Dorsolateral prefrontal cortex (tissue), 122 donors: ENCODE measurements at places on chromosomes 5 and 9.
A peak's percentile ranks its signal among the peaks of the same experiment; 100 is the strongest.

DNA sequence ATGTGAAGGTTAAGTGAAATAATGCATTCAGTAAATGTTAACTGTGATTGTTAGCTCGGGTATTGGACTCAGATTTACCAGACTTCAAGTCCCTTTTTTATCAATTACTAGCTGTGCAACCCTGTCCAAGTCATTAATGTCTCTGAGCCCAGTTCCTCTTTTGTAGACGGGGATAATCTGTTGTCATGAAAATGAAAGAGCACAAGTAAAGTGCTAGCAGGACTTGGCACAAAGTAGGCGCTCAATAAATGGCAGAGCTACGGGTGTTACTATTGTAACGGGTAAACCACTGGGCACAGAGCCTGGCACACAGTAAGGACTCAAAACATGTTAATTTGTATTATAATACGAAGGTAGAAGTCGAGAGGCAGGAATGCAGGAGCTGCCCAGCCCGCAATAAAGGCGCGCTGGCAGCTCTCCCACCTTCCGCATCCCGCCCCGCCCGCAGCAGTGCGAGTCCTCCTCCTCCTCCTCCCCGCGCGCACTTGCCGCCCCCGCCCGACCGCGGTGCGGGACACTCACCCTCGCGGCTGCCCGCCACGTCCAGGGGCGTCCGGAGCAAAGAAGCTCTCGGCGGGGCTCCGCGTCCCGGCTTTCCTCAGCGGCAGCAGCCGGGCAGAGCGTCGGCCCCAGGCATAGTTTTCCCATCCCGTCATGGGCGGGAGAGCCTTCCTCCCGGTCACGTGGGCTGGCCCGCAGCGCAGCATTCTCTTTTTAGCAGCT, at the start of gene C1QTNF2:
Gene C1QTNF2 (minus strand): TSS at position 637 of the 723 bp plus-strand sequence. CDS start 15,615 bp downstream, outside the sequence.
- DNase-seq = peak; percentile 59

GRCh38 chr5:143156086-143156485, 247.4 kb downstream of the NR3C1 start:
- DNase-seq = no peak

DNA sequence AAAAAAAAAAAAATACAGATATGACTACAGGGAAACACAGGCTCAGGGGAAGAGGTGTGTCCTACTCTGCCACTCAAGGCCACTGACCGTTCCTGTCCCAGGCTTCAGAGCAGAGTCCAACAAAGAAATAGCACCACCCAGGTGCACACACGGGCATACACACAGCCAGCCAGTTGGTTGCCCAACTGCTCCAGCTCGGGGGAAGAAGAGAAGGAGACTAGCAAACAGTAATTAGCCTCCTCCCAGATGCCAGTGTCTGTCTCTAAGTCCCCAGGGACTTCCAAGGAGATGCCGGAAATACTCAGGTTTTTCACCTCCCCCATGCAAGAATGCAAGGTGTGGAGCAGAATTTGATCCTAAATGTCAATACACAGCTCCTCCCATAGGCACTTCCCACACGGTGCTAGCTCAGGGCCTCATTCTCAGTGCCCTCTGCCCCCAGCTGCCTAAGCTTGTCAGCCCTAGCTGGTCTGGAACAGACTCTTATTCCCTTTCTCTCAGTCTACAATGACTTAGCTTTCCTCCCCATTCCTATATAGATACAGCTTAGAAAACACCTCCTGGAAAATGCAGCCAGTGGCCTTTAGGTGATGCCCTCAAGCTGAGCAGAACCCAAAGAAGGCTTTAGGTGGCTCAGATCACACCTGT, 1.7 kb downstream of the MYORG start:
- DNase-seq = no peak

DNA sequence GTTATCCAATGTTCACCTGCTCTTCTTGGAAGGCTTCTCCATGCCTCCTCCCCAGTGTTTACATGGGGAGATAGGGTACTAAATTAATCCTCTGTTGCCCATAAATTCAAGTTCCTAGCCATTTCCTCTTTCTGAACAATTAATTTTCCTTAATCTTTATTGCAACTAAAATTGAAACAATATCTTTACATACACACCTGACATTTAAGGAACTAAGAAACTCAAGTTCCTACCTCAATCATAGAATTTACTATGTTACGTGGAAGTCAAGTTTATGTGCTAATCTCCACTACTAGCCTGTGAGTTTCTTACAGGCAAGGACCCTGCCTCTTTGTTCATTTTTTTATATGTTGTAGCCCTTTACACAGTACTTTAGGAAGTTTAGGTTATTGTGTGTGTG, 10.1 kb upstream of the ADRB2 start:
- no peak for DNase-seq

- DNase-seq = no peak
Observed at GRCh38 chr9:84296146-84296843, 44.3 kb downstream of the SLC28A3 start.

DNA sequence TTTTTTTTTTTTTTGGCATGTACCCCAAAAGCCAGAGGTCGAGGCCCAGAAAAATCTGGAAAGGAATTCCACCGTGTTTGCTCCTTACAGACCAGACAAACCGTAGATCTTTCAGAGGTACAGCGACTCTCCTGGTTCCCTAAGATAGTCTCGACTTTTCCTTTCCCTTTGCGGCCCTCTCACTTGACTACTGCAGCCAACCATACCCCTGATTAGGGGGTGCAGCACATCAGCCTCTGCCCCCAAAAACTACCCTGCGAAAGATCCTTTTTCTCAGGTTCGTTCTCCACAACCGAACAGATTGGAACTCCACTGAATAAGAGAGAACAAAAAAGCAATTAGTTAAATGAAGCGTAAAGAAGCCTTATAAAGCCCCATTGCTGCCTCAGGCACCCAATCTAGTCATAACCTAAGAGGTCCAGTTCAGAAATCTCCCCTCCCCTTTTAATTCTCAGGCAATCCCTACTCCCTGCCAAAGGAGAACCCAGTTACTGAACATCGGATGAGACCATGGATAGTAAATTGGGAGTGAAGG, 379 bp upstream of the TICAM2 start:
- DNase-seq = no peak

GRCh38 chr5:5460311-5460710, 37.8 kb downstream of the ICE1 start:
- no peak for DNase-seq

- no peak for DNase-seq
Observed at GRCh38 chr5:55151923-55152842, 7.8 kb upstream of the GPX8 start.

DNA sequence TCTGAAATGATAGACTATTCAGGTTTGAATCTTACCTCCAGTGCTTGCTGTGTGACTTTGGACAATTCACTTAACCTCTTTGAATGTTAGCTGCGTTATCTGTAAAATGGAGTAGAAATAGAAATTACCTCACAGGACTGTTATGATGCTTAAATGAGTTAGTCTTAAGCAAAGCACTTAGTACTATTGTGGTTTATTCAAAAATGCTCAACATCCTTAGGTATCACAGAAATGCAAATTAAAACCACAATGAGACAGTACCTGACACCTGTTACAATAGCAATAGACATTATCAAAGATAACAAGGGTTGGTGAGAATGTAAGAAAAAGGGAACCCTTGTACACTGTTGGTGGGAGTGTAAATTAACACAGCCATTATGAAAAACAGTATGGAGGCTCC, 77.6 kb upstream of the FREM1 start:
- no peak for DNase-seq

- DNase-seq = no peak
Observed at GRCh38 chr9:80375477-80375876, 803.7 kb downstream of the TLE4 start.

DNA sequence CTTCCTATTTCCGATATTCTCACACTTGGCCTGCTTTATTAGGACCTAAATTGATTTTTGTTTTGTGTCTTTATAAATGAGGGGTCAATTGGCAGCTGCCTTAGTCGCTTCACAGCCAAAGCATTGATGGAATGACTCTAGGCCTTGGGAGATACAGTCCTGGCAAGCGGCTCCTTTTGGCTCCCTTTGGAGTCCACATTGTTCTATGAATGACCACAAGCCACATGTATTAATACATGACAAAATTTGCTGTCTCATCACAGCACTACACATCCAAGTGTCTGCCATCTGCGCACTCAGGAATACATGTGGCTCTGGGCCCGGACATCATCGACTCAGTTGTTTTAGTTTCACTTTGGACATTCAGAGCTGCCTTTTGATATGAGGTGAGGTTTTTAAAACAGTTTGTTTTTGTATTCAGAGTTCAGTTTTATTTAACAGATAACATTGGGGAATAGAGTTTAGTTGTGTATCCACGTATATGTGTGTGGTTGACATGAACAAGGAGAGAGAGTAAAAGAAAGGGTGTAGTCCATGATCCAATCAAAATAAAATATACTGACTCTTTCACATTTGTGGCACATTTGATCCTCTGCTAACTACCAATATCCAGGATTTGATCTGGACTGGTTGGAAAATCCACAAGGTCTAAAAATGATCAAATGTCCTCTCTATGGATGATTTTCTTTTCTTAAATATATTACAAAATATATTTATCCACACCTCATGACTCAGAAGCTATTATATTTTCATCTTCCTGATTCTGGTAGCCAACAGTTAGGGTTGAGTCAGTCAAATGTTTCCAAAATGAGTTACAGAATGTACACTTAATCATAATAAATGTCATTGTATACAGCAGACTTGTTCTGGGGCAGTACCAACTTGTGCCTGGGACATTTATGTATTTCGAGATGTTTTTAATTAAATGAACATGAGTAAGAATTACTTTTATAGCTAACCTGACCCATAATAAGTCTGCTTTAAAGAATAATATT, 114.0 kb upstream of the MTAP start:
- no peak for DNase-seq

DNA sequence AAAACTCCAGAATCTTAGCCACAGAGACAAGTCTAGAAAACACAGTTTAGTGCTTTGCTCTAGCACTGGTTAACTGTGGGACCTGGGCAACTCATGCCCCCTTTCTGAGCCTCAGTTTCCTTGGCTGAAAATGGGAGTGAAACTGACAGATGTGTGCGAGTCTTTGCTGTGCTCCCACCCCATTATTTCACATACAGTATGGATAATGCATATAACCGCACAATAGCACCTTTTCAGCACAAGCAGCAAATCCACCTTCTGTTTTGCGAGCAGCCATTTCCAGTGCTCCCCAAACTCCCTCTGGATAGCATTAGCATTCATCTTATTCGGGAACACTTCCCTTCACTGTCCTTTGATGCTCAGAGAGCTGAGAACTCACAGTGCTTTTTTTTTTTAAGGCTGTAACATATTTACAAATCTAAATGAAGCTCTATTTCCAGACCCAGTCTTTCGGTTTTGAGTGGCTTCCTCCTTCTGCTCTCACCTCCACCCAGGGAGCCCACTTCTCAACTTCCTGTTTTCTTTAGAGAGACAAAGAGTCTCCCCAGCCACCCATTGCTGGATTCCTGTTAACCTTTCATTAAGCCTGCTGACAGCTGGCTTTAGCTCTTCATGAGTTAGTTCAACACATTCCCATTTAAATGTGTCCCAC, 49.2 kb downstream of the TIMD4 start:
- DNase-seq = no peak

DNA sequence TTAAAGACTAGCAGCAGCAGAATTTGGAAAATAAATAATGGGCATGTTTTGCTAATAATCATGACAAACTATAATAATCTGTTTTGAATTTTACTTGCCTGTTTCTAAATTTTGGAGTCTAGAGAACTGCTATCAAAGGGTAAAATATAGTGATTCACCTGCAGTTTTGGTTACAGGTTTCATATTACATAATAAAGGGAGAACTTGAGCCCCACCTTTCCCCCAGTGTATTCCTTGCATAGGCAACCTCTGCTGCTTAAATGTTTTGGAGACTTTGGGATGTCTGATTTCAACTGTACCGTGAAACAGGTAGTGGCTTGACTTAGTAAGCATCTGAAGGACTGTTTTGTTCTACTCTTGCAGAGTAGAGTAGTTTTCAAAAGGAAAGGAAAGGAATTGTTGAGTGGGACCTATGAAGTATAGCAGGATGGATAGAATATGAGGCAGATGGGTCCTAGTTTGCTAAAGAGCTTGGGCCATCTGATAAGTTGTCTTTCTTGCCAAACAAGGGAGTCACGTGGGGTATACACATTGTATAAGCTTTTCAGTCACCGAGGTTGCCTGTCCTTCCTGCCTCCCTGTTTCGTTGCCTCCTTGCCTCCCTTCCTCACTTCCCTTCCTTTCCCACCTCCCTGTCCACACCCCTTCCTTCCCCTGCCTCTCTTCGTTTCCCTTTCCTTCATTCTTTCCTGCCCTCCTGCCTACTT, 19.1 kb downstream of the CREBRF start:
- DNase-seq = no peak

- DNase-seq = no peak
Observed at GRCh38 chr5:64659289-64659688, 31.0 kb upstream of the SHISAL2B start.

DNA sequence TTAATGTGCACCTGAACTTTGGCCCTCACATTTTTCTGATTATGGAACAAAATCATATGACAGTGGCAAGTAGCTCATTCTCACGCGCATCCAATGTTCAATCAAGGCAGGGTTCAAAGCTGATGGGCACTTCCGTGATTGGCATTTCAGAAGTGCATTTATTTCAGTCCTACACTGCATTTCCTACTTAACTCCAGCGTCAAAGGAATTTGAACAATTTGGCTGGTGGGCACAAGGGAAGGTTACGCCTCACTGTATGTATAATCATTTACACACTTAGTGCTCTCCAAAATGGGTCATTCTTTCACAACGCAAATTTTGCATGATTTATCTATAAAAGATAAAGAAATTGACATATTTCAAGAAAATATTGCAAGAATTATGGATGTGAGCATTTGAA, 167.9 kb upstream of the VLDLR start:
- DNase-seq = no peak

DNA sequence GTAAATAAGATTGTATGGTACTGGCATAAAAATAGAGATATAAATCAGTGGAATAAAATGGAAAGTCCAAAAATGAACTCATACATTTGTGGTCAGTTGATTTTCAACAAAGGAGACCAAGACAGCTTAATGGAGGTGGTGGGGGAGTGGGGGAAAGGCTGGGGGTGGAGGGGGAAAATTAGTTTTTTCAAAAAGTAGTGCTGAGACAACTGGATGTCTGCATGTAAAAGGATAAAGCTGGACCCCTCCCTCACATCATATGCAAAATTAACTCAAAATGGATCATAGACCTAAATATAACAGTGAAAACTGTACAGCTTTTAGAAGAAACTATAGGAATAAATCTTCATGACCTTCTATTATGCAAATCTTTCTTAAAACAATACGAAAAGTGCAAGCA, 107.0 kb downstream of the HMHB1 start:
- no peak for DNase-seq

DNA sequence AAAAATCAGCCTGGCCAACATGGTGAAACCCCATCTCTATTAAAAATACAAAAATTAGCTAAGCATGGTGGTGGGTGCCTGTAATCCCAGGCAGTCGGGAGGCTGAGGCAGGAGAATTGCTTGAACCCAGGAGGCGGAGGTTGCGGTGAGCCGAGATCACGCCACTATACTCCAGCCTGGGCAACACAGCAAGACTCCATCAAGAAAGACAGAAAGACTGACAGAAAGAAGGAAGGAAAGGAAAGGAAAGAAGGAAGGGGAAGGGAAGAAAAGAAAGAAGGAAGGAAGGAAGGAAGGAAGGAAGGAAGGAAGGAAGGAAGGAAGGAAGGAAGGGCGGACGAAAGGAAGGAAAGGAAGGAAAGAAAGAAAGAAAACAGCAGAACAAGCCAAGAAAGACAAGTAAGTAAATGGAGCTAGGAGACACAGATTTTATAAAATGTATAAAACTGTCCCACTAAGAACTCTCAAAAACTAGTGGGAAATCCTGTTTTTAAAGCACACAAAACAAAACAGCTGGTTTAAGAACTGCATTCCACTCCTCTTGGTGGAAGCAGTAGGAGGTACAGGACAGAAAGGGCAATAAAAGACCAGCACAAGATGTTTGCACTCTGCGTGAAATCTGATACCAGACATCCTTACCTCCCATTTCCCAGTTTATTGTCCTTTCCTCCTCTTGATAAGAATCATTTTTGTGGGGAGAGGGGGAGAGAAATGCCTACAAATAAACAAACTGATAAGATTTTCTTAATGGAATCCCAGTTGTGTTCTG, 46.7 kb downstream of the MYO10 start:
- no peak for DNase-seq
